ENCODE measurements at places on chromosomes 2 and 18.

DNA sequence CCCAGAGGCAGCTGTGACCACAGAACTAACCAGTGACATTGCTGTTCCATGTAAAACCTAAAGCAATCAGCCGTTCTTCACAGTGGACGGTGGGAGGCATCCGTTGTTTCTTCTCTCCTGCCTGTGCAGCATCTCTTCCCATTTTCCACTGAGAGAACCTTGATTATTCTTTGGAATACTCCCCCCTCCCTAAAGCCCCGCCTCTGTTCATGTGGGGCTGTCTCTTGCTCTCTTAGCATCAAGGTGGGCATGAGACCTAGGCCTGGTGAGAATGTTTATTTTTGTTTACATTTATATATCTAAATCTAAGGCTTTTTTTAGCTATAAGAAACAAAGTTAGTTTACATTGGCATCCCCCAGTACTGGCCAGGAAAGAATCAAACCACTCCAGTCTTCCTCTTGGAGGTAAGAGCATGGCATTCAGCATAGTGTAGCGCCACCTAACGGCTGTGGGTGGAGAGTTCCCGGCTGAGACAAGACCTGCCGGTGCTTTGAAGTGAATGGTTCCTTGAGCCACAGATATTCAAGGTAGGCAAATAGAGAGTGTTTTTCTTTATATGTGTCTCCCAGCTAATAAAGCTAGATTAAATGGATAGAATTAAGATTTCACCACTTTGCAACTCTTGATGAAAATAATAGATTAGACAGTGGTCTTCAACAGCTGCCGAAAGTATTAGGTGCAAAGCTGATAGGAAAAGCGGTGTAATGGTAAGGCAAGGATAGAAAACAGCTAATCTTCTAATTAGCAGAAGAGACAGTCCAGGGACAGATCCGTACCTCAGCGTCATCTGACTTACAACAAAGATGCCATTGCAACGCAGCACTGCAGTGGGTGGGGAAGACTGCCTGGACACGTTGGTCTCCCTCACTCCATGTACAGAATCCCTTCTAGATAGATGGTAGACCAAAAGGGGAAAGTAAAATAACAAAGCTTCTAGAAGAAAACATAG, 219.6 kb upstream of the RAB12 start:
- peak; percentile 75 for DNase-seq

DNA sequence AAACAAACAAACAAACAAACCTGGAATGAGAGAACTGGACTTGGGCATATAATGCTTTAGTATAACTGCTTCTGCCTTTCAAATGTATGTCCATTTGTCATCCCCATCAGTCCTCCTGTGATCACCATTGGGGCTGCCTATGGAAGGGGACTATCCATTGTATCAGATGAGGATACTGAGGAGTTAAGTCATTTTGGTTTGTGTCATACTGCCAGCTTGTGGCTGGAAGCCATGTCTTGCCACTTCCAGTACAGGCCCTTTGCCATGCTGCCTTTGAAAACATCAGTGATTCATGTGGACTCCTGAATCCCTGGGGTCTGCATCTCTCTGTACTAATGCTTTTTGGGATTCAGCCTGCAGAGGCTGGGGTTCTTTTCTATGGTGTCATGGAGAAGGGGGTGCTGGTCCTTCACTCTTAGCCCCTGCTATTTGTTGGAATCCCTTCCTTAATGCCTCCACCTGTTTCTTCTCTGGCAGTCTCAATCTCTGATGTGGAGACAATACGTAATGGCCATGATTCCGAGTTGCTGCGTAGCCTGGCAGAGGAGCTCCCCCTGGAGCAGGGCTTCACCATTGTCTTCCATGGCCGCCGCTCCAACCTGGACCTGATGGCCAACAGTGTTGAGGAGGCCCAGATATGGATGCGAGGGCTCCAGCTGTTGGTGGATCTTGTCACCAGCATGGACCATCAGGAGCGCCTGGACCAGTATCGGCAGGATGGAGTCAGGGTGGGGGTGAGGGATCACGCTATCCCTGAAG, 10.6 kb downstream of the PLCD4 start:
- no peak for DNase-seq

DNA sequence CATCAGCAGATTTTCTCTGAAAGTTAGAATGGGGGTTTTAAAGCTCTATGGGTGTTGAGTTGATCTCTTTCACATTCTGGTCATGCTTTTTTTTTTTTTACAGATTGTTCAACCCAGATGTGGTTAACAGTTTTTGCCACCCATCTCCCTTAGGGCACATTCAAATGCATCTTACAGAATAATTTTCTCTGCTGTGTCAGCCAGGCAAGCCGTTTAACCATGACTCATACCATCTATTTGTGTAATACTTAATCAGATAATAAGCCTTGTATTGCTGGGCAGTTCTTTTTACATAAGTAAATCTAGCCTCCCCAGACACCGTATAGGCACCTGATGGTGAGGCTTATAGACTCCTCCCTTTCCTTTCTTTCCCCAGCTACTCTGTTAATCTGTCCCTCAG, 62.0 kb downstream of the TGIF1 start:
- DNase-seq: no peak

GRCh38 chr2:15251753-15252152, 309.4 kb downstream of the NBAS start:
- no peak for DNase-seq

GRCh38 chr2:238362626-238363025, 42.3 kb downstream of the TRAF3IP1 start:
- DNase-seq: no peak

Measured in neuronal stem cell (in vitro differentiated cells).